KG1 (cell line): ENCODE measurements at places on chromosomes 12 and 14.

- no peak for DNase-seq
Measured at GRCh38 chr14:103541709-103542604, 13.0 kb downstream of the TRMT61A start.

- DNase-seq: no peak
Measured at GRCh38 chr14:53924753-53925152, 31.9 kb downstream of the BMP4 start.

DNA sequence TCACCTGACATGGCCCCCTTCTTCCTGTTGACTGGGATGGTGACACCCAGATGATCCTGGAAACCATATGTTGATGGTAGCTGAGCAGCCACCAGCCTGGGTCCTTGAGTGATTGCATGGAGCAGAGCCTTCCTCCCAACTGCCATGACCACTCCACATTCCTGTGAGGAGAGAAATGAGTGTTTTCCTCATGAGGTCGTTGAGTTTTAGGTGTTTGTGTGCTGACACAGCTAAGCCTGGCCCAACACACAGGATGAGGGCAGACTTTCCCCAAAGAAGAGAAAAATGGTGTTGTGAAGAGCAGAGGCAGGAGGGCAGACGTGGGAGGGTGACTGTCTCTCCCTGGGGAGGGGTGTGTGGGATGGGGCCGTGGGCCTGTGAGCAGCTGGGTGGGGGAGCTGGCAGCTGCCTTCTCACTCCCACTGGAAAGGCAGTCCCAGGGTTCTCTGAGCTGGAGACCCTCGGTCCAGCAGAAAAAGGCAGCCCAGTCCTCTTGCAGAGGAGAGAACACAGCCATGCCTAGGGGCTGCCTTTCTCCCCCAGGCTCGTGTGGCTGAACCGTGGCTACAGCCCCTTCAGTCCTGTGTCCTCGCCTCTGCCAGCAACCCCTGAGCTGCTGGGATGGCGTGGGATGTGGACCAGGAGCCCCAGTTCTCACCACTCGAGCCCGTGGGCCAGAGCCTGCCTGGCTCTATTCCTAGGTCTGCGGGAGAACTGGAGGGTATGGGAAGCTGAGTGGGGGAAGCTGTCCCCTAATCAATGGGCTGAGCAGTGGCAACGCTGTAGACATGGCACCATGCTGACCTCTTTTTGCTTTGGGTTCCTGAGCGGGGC is 257.0 kb downstream of the ADGRD1 start:
- no peak for DNase-seq

GRCh38 chr14:44701563-44702263 is 194.6 kb upstream of the FSCB start:
- DNase-seq: no peak

- DNase-seq: no peak
Measured at GRCh38 chr14:68486809-68487208, 306.1 kb downstream of the ZFP36L1 start.

GRCh38 chr14:56358275-56358674 is 221.3 kb upstream of the TMEM260 start:
- DNase-seq: no peak

GRCh38 chr14:71187633-71188356 is 280.5 kb downstream of the PCNX1 start:
- DNase-seq: no peak

DNA sequence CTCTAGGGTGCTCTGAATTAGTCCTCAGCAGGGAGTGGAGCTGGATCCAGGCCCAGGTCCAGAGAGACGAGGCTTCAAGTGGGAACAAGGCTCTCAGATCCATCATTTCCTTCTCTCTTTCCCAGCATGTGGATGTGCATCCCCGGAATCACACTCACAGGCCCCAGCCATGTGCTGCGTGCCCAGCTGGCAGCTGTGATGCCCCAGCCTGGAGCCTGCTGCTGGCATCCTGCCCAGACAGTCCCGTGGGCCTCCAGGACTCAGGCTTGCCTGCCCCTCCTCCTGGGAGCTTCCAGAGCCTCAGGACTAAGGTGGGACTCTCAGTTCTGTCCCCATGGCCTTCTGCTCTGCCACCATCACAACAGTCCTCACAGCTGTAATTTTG is 6.2 kb upstream of the KRT84 start:
- no peak for DNase-seq

GRCh38 chr12:131221957-131222328 is 268.2 kb downstream of the ADGRD1 start:
- DNase-seq: no peak

DNA sequence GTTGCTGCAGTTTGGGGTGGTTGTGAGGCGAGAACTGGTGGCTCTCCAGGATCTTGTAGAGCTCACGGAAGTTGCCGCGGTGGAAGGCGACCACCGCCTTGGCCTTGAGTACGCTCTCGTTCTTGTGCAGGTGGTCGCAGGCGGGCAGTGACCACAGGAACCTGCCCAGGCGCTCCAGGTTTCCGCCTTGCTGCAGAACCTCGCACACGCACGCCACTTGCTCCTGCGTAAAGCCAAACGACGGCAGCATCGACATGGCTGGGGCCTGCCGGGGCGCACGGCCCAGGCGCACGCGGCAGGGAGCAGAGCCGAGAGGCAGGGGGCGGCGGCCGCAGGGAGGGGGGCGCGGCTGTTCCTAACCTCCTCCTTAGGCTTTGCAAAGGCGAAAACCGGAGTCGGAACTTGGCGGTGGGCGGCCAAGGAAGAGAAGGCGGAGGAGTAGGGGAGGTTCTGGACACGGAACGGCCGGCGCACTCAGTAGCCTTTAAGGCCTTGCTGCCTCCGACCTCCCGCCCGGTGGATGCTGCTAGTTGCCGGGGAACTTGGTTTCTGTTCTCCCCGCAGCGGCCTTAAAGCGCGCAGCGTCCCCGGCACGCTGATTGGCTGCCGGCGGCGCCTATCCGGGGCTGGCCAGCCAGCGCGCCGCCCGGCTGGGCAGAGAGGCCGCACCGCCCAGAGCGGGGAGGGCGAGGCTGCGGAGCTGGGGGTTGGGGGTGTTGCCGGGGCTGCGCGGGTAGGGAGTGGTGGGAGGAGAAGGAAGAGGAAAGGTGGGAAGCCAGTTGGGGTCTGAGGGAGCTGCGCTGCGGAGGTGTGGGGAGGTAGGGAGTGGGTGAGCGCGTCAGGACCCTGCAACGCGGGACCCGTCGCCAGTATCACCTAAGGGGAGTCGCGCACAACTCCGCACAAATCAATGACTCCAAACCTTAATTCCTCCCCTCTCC is at the start of gene SIX1:
Gene SIX1, minus strand, starts transcription at position 544 of the 941 bp plus-strand sequence. Its CDS starts 288 bp downstream, at position 256.
- no peak for DNase-seq

- DNase-seq: no peak
Measured at GRCh38 chr12:12799163-12799920, 13.8 kb upstream of the DDX47 start.

DNA sequence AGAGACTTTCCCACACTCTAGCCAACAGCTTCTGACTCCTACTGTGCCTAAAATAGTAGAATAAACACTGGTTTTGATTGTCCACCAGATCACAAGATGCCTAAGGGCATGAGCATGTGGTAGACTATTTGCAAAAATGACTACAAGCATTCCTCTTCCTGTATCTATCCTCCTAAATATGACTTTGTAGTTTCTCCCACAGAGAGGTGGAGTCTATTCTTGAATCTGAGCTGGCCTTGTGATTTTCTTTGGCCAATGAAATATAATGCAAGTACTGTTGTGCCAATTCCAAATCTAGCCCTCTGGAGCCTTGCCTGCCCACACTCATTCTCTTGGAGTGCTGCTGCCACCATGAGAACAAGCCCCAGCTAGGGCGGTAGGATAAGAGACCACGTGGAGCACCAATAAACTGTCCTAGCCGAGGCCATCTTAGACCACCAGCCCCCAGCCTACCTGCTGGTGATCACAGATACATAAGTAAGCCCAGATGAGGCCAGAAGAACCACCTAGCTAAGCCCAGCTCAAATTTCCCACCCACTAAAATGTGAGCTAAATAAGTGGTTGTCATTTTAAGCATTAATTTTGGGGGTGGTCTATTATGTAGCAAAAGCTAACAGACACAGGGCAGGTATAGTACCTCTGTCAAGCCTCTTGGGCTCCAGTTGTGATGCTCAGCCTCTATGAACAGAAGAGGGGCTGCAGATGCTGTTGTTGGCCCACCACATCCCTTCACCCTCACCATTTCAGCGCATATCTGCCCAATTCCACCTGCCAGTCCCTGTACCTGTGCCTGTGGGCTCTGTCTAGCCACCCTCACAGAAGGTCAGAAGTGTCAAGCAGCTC is 17.9 kb downstream of the ZFP36L1 start:
- DNase-seq: no peak

DNA sequence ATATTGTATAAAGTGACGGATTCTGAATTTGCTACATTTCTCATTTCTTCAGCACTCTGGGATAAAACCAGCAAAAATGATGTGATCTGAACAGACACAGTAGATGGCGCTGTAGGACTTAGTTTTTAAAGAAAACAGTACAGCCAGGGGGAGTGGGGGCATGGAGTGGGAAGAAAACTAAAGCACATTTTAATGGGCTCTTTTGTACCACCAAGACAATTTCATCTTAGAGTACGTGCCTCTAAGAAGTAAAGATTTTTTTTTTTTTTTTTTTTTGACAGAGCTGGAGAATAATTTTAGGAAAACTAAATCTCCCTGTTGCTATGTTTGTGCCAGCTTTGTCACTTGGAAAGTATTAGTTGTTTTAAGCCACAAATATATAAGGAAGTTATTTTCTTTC is 124.4 kb downstream of the RAD51B start:
- peak; percentile 30 for DNase-seq

- no peak for DNase-seq
Measured at GRCh38 chr12:17151917-17152316, 546.0 kb upstream of the LMO3 start.

GRCh38 chr14:96790706-96791105 is 6.5 kb upstream of the VRK1 start:
- no peak for DNase-seq

DNA sequence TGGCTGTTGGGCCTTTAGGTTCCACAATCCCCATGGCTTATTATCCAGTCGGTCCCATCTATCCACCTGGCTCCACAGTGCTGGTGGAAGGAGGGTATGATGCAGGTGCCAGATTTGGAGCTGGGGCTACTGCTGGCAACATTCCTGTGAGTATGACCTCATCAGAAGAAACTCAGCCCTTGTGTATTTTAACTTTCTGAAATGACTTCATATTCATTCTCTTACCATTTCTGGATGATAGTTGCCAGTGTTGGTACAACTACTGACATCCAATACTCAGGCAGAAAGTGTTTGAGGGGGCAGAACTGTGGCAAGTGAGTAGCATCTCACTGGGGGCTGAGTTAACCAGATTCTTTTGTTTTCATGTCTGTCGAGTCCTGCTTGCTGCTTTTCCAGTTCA is 2.3 kb downstream of the DAZAP2 start:
- no peak for DNase-seq

GRCh38 chr14:95098984-95099599 is 58.2 kb downstream of the DICER1 start:
- no peak for DNase-seq

DNA sequence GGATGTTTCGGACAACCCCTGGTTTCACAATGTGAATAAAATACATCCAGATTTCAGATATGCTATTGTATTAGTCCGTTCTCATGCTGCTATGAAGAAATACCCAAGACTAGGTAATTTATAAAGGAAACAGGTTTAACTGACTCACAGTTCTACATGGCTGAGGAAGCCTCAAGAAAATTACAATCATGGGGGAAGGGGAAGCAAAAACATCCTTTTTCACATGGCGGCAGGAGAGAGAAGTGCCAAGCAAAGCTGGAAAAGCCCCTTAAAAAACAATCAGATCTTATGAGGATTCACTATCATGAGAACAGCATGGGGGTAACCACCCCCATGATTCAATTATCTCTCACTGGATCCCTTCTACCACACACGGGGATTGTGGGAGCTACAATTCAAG is 451.7 kb downstream of the MDGA2 start:
- peak; percentile 53 for DNase-seq

GRCh38 chr14:88359500-88359899 is 26.0 kb upstream of the SPATA7 start:
- DNase-seq: no peak

- DNase-seq: no peak
Measured at GRCh38 chr12:12983420-12984035, 16.5 kb downstream of the HEBP1 start.

DNA sequence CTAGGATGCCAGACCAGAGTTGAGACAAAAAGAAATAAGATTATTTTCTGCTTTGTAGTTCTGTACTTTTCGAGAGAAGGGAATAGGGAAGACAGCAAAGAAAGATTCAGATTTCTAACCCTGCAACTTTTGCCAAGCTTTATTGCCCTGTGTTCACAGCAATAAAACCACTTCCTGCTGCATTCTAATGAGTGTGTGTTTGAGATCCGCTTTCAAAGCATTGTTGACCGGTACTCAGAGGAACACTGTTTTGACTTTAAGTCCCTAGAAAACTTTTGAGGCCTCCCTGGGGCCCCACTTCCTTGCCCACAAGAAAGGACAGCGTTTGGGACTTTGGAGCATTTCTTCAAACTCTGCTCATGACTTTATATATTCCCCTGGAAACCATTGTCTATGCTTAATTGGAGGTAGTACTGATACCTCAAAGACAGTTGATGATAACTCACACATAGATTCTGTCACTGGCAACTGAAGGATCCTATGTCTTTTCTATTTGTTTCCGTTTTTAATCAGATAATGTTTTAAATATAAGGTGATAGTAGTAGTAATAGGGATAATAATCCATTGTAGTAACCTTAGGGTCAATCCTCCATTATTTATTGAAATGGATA is 1.3 kb downstream of the RNASE6 start:
- DNase-seq: peak; percentile 7

- DNase-seq: no peak
Measured at GRCh38 chr12:96861656-96862055, 45.4 kb upstream of the NEDD1 start.

DNA sequence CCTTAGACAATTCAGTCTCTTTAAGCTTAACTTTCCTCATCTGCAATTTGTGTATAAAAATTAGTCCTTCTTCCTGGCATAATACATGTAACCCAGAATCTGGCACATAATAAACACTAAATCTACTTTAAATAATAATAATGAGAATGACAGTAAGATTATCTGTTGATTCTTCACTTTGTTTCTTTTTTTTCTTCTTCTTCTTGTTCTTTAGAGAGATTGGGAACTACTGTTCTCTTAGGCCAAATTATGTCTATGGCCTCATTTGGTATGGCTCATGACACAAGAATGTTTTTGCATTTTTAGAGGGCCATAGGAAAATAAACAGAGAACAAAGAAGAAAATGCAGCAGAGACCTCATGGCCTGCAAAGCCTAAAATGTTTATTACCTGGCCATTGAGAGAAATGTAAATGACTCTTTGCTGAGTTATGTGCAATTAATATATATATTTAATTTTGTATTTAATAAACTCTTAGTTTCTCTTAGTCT is 275.8 kb downstream of the SLC6A15 start:
- no peak for DNase-seq

- DNase-seq: no peak
Measured at GRCh38 chr12:57049890-57050289, at the start of gene MYO1A. Gene MYO1A, minus strand, starts transcription at chr12:57050129. Its CDS starts 1,806 bp downstream, at chr12:57048323.
